ENCODE measurements at places on chromosomes 5 and 9.
A peak's percentile ranks its signal among the peaks of the same experiment; 100 is the strongest.

DNA sequence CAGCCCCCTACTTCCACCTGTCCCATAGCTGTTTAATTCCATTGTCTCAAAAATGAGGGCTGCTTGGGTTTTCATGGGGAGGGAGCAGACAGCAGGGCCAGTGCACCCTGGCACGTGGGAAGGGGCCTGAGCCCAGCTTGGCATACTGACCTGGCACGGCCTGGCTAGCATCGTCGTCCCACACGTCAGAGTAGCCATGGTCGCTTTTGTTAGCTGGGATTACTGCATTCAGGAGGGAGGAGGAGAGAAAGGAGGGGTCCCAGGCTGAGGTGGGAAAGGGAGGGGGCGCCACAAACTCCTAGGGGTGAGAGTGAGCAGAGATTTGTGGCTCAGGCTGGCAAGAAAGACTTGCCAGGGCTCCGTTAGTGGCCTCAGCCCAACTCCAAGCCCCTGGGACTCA is 21.1 kb upstream of the CYSTM1 start:
- DNase-seq: no peak

DNA sequence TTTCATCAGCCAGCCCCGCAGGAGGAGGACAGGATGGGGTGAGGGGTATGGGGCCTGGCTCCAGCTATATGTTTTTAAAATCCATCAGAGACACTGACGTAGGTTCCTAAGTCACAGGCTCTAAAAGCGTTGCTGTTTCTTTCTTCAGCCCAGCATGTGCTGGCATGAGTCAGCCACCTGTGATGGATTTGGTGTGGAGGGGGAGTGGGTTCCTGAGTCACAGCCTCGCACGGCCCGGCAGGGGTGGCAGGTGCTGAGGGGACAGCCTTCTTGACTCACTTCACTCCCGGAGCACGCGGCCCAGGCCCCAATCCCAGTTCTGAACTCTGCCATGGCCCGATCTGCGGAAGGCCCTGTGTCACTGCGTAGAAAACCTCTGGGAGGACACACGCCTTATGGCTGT is 38.8 kb upstream of the RPL26L1 start:
- peak; percentile 88 for DNase-seq

DNA sequence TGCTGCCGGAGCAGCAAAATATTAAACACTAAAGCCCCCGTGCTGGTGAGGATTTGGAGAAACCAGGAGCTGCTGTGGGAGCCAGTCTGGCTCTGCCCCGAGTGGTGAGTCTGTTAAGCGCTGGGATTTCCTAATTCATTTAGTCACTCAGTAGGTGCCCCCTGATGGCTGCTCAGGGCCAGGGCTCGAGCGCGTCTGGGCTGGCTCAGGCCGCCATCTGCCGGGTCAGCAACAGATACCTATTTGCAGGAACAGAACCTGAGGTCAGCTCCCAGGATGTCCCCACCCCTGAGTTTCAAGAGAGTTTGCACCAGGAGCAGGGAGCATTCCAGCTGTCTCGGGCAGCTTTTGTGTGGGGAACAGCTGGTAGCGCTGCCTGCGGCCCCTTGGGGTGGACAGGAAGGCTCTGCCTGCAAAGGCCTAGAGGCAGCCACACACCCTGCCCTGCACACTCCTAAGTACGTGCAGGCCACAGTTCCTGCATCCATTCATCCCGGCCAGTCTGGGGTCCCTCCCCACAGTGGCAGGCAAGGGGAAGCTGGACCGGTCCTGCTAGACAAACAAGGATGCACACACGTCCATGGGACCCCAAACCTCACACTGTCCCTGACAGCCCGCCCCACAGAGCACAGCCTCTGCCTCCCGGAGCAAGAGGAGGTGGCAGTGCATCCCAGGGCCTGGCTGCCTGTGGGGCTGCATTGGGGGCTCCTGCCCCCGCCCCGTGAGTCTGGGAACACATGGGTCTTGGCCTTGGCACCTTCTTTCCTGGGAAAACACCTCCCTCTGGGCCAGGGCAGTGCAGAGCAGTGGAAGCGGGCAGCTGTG is 83.7 kb downstream of the ADAMTS2 start:
- DNase-seq: no peak

DNA sequence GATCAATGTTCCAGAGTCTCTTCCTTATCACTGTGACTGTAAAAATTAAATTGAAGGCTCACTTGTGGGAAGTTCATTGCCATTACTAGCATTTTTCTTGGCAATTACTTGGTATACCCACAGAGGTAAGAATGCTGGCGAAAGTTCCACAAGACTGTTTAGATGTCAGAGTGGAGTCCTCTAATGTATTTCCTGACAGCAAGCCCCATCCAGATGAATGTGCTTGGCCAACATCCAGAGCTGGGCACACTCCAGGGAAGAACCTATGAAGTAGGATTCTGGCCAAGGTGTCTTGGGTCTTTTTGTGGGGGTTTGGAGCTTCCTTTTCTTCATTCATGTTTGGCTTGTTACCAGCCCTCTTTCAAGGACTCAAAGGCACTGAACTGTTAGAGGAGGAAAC is 473.6 kb downstream of the DMAC1 start:
- no peak for DNase-seq

GRCh38 chr9:80948876-80949275 is 740.5 kb downstream of the TLE1 start:
- no peak for DNase-seq

DNA sequence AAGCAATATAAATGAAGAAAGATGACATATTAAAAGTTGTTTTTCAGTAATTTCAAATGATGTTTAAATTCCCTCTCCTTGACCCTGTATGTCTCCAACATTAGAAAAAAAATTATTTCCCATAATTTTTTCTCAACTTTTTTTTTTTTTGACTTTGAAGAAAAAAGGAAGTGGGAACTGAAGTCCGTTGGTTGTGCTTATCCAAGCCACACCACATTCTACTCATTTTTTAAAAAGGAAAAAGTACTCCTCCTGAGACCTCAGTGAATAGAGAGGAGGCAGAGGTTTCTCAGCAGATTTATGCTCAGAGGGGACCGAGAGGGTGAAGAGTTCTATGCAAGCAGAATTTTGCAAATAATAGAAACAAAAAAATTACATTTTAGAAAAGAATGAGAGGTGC is 123.3 kb downstream of the PCSK5 start:
- no peak for DNase-seq

- no peak for DNase-seq
Observed at GRCh38 chr5:143931476-143931875, 119.5 kb downstream of the HMHB1 start.

GRCh38 chr9:127895811-127896210 is 3.6 kb downstream of the ST6GALNAC6 start:
- DNase-seq: no peak

- no peak for DNase-seq
Observed at GRCh38 chr9:99818500-99818899, 3.2 kb upstream of the NR4A3 start.

DNA sequence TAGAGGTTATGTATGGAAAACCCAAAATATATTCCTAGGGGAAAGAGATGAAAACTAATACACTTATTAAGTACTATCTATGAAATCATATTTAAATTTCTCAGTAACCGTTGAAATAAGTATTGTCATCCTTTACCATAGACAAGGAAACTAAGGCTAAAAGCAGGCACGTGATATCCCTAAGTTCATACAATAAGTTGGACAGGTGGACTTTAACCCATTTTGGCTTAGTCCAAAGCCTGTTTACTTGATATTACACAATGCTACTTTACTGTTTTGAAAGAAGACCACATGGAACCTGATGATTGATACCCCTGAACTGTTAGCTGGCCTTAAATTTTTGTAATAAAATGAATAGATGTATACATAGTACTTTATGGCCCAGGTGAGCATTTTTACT is 3.5 kb downstream of the NFX1 start:
- DNase-seq: no peak

- no peak for DNase-seq
Observed at GRCh38 chr9:136088481-136088938, 6.6 kb downstream of the NACC2 start.

DNA sequence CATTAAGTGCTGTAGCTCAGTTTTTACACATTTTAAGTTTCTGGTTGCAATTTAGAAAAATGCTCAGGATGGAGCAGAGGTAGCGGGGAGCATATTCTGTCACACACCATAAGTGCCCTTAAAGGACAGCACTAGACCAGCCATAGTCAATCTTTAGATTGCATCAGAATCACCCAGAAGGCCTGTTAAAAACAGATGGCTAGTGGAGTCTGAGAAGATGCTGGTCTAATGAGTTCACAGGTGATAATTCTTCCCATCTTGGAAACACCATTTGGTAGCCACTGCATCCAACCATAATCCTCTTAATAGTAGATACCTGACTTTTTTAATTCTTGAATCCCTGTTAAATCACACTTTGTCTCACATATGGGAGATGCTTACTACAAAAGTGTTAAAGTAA is 113.2 kb downstream of the CDH18 start:
- DNase-seq: no peak

DNA sequence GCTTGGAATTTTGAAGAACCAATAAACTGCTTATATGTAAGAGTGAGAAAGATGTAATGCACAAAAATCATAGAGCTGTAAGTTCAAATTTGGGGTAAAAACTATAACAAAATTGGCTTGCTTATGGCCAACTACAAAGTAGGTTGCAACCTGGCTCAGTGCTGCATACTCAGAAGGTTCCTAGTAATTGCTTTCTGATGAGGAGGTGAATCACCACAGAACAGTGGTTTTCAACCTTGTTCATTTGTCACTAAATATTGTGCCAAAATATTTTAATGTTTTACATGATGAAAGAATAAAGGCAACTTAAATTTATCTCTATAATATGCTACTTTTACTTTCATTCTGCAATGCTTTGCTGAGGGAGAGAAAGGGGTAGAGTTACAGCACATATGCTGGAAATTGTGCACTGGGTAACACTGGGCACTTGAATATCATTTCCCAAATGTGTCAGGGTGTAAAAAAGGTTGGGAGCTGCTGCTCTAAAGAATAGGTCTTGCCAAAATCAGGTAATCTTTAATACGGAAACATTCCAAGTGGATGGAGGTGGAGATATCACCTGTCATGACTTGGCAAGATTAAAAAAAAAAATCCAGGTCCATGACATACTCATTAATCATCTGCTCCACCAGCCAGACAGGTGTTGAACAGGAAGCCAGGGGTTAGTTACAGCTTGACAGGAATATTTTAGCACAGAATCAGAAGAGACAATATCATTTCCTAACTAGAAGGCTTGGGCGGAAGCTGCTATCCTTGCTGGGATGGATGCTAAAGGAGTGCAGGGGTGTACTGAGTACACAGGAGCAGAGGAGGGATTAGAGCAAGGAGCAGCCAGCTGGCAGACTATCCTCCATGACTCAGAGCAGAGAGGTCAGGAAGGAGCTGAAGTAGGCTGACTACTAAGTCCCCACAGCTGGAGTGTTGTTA is 34.6 kb upstream of the CCL21 start:
- peak; percentile 73 for DNase-seq

GRCh38 chr5:41935544-41935943 is 10.5 kb downstream of the FBXO4 start:
- no peak for DNase-seq

Data from Daoy (cell line).